Peyer's patch (tissue), 4 donors: ENCODE measurements at places on chromosomes 2 and 18.

GRCh38 chr2:202149936-202150335 is 76.9 kb downstream of the KIAA2012 start:
- no peak for DNase-seq

DNA sequence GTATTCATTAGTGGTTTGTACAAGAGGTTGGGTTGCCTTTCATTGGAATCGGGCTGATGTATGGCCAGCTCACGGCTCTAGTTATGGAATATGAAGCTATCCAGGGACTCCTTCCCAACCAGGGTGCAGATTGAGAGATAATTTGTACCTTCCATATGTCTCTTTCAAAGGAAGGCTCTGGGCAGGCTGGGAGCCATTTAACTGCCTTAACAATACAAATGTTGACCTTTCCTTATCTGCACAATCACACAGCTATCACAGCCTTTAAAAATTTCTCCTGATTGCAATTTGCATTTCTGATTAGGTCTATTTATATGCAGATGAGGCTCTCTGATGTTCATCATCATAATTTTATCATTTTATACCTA is 58.7 kb downstream of the MYO3B start:
- DNase-seq: no peak

DNA sequence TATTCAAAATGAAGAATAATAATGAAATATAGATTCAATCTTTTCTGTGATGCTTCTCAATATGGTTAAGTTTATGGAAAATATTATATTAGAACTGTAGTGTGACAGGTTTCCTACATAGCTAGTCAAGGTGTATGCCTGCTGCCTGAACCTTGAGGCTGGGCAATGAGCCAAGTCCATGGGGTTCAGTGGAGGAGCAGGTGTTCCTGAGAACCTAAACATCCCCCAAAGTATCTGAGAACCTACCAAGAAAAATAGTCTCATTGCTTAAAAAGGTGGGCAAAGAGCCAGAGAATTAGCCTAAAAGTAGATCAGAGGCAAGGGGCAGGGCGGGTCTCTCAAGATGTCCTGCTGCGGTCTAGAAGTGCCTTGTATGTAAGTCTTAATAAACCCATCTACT is 185.9 kb upstream of the SPHKAP start:
- no peak for DNase-seq

GRCh38 chr18:56869189-56869777 is 218.1 kb downstream of the WDR7 start:
- no peak for DNase-seq

- no peak for DNase-seq
Measured at GRCh38 chr2:55862673-55863390, 60.8 kb downstream of the EFEMP1 start.

DNA sequence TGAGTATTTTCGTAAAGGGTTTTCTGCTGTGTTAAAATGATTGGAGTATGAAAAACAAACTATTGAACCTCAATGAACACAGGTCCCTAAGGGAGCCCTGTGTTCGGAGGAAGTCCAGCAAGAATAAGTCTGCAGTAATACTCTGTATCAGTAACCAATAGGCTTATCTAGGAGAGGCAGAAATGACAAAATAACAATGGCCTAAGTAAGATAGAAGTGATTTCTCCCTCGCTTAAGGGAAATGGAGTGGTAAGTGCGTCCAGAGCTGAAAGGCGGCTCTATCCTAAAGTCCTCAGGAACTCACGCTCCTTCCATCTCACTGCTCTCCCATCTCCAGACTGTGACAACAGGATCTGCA is 29.3 kb upstream of the MFSD6 start:
- no peak for DNase-seq

DNA sequence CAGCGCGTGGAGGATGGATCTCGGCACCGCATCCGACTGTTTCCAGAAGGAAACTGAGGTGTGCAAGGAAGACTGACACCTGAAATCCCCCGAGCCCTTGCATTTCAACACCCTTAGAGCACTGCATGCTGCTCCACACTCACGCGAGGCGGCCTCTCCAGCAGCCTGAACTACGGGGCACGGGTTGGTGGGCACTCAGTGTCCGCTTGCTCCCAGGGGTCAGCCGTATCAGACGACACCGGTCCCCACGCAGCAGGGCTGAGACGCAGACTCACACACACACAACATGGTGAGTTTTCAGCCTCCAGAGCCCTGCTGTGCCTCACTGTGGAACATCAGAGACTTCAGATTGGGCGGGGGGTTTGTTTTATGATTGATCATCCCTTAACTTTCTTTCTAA is 269.9 kb downstream of the TWIST2 start:
- DNase-seq: no peak

DNA sequence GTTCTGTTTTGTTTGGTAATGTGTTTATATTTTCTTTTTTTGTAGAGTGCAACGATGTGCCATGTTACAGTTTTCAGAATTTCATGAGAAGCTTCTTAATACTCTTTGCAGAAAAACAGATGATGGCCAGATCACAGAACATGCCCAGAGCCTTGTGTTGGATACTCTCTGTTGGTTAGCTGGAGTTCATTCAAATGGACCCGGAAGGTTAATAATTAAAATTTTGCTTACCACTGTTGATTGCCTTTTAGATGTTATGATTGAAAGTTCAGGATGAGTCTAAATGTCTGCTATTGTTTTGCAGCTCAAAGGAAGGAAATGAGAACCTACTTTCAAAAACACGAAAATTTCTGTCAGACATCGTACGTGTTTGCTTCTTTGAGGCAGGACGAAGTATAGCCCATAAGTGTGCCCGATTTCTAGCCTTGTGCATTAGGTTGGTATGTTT is 85.2 kb downstream of the BIRC6 start:
- DNase-seq: no peak

DNA sequence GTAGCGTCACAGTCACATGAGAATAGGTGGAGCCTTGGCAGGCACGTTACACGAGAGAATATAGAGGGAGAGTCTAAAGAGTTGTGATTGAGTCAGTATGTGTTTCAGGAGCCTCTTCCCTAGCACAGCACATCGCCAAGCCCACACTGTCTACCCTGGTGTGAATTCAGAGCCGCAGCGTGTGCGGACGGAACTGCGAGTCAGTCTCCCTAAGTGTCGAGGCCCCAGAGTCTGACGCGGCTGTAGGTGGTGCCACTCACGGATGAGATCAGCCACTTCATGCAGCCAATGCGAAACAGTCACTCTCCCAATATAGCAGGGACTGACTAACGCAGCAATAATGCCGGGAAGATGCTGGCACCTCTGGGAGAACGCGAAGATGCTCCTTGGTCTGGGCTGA is 587.3 kb upstream of the ID2 start:
- DNase-seq: no peak

DNA sequence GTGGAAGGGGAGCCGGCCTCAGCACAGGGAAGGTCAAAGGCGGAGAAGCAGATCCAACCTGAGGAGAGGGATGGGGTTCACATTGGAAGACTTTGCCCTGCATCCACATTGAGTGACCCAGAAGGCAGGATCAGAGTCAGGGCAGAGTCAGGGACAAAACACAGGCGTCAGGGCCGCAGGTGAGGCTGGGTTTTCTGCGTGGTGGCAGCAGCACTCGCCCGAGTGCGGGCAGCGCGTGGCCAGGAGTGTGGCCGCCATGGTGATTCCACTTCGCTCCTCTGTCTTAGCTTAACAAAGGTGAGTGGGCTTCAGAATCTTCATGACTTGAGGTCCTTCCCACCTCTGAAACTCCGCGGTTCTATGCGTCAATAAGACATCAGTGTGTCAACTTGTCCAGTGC is 476.9 kb upstream of the SMIM21 start:
- DNase-seq: no peak

DNA sequence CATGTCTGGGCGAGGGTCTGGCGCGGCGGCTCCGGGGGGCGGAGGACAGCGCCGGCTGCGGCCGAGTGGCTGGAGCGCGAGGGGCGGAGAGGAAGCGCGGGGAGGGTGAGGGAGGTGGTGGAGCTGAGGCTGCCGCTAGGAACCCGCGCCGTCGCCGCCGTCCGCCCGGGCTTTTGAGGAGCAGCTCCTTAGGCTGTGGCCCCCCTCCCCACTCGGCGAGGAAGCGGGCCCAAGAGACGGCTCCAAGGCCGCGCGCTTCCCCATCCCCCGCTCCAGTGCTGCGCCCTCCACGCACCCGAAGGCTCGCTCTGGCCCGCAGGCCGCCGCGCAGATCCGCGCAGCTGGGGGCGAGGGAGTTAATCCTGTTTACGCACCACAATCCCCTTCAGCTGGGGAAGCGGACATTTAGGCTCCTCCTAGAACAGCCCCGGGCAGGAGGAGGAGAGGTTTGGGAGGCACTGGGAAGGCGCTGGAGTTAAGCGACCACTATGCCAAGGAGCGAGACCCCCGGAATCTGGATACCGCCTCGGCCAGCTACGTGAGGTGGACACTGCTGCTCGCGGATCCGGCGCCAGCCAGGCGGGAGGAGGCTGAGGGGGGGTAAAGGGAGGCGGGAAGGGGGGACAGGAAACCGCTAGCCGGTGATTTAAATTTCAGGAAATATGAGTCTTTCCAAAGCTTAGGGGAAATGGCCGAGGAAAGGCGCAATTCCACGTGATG is at the start of gene CNRIP1:
TSS of gene CNRIP1 (minus strand) at position 552 of the 720 bp plus-strand sequence. CDS start at position 3, 549 bp downstream.
- peak; percentile 62 for DNase-seq

DNA sequence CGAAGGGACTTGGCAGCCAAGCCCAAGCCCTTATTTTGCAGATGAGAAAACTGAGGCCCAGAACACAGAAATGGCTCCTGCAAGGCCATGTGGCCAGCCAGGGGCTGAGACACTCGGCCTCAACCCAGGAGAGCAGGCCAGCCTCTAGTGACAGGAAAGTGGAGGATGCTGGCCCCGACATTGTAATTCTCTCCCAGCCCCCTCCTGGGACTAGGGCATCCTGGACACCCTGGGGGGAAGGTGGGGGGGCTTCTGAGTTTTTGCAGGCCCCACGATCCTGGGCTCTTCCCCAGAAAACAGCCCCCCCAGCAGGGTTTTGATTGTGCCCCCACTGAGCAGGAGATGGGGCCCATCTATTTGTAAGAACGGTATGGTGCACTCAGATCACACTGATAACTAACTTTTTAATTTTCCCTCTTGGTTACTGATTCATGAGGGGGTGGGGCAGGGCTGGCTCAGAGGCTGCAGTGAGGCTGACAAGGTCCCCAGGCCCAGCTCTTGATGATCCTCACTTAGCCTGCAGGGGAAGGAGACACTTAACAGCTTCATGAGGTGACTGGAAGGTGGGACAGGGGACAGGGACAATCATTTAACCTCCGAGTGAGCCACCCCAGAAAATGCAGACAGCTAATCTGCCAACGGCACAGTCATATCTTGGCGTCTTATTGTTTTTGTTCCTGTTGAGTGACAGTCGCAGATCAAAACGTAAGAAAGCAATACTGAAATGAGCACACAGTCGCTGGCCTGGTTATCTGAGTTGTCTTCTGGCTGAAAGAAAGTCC is 18.9 kb downstream of the SMAD7 start:
- DNase-seq: no peak

GRCh38 chr2:109452318-109453305 is 161.2 kb downstream of the SEPTIN10 start:
- no peak for DNase-seq

- DNase-seq: no peak
Measured at GRCh38 chr2:209070262-209070661, 353.6 kb upstream of the MAP2 start.

DNA sequence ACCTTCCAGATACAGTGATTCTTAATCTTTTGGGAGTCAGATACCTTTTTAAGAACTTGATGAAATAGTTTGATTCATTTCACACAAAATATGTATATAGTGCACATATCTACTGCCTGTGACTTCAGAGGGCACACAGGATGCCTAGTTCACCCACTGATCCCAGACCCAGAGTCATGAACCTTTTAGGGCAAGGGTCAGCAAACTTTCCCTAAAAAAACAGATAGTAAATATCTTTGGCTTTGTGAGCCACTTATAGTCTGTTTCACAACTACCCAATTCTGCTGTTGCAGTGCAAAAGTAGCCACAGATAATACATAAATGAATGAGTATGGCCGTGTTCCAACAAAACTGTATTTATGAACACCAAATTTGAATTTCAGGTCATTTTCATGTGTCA is 124.9 kb downstream of the ANKRD44 start:
- DNase-seq: no peak

DNA sequence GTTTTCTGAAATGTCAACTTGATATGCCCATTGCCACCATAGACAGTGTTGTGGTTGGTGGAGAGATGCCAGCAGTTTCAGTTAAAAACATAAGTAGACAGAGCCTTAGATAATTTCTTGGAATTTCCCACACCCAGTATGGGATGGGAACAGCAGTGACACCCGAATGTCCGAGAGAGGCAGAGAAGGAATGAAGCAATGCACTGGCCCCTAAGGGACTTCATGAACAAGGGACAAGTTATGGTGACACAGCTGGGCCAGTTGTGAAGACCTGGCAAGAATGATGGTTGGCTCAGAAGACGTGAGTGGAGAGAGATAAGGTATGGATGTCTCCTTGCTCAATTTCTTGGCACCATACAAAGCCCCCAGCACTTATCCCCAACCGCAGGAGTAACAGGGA is 165.2 kb upstream of the APCDD1 start:
- DNase-seq: no peak

DNA sequence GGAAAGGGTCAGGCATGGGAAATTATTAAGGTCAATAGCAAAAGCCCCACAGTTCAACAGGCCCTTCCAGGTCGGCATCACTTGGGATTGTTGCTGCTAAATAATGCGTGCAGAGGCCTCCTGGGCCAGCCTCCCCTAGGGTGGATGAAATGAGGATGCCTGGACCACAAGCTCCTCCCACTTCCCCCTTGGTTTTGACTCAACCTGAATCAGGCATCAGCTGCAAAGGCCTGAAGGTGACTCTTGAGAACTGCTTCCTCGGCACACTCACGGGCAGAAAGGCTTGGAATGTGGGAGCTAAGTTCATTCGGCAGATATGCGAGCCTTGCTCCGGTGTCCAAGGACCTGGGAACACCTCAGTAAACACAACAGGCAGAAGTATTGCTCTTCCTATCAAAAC is 69.3 kb downstream of the MBP start:
- DNase-seq: no peak

- no peak for DNase-seq
Measured at GRCh38 chr2:50004667-50005066, 850.4 kb upstream of the FSHR start.

- no peak for DNase-seq
Measured at GRCh38 chr2:142582317-142582716, 295.1 kb upstream of the KYNU start.

- no peak for DNase-seq
Measured at GRCh38 chr18:48775372-48776155, 175.2 kb downstream of the SMAD7 start.

DNA sequence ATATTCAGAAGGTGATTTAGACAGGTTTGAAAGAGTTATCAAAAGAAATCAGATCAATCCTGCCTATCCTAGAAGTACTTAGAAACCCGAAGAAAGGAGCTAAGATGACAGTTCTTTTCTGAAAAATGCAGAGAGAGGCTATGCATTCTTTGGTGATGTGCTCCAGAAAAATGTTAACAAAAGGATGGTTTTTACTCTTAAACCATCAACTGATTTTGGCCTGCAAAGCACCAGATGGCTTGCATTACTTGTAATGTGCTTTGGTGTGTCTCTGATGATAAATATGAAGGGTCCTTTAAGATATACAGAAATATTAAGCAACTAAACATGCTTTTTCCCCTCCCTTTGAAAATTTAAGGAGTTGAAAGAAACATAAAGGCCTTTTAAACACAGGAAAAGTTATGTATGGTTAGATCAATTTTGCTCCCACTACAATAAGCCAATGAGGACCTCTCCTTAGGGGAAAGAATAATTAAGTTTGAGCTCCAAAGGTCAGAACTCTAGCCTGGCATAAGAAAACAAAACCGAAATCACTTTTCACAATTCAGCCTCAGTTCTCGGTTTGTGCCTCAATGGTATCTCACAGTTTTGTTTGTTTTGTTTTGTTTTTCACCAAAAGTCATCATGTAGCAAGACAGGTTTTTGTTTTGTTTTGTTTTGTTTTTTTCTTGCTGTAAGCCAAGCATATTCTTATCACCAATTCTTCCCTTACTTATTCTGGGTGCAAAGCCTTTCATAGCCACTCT is 302.4 kb upstream of the NT5C1B start:
- no peak for DNase-seq

- no peak for DNase-seq
Measured at GRCh38 chr18:78686976-78687685, 292.5 kb upstream of the SALL3 start.
